Pons (tissue), 1 donor: ENCODE measurements at places on chromosomes 2 and 18.

GRCh38 chr2:58702302-58702885 lies 461.3 kb upstream of the FANCL start:
- no peak for DNase-seq

- DNase-seq: no peak
Observed at GRCh38 chr2:71965530-71965929, 182.1 kb downstream of the CYP26B1 start.

GRCh38 chr18:10453261-10453805 lies 1.1 kb upstream of the APCDD1 start:
- no peak for DNase-seq

- no peak for DNase-seq
Observed at GRCh38 chr2:71499691-71500090, 46.3 kb downstream of the DYSF start.
